Stimulated activated CD4-positive, alpha-beta T cell treated with anti-CD3 and anti-CD28 coated beads, Interleukin-2, amount 100 ng/mL, for 24 hours (primary cell): ENCODE measurements at places on chromosomes 6 and 20.

DNA sequence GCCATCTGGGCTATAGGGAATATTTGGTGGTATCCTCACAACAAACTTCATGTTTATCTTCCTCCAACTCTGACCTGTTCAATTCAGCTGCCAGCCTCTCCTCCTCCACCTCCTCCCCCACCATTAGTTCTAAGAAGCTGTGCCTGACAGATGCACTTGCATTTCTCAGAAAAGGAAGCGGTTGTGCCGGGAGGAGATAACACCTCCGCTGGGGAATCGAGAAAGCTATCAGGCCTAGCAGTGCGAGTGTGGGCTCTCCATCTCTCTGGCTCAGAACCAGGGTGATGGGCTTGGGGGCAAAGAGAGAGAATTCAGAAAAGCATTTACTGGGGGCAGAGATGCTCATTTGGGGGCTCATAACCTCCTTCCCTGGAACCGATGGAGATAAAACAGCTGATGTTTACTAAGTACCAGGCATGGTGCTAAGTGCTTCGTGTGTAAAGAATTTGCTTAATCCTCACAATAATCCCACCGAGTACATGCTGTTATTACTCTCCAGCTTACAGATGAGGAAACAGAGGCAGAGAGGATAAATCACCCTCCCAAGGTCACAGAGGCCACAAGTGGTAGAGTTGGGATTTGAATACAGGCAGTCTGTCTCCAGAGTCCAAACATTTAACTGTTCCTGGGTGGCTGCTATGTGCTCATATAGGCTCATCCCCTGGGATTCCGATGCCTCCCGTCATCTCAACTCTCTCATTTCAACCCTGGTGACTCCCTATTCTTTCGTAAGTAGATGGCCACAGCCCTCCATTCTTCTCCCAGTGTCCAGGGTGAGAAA, 38.3 kb downstream of the COX4I2 start:
- DNase-seq = peak; percentile 60

- no peak for DNase-seq
These were observed 14.0 kb downstream of the HIVEP1 start for GRCh38 chr6:12026120-12026519.

GRCh38 chr6:46381057-46381456, 110.2 kb downstream of the RCAN2 start:
- DNase-seq = no peak

DNA sequence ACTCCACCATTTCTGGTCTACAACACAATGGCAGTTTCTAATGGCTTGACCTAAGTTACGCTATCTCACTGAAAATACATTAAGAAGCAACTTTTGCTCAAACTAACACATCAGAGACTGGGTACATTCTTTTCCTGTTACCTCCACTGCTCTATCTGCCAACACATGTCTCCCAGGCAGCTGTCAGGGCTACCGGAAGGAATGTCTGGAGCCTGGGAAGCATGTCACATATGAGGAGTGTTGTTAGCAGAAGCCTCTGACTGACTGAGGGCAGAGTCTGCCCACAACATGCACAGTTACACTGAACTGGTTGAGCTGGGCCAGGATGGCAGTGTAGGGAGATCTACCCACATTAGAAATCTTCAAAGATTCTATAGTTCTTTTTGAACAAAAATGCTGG, 264.5 kb downstream of the KIF16B start:
- no peak for DNase-seq
